ENCODE measurements at places on chromosomes 3 and 15. TPM values are rescaled to one million over a fixed set of nuclear protein-coding genes. Genes with fewer than 3 reads are reported as not detected.

GRCh38 chr3:150743508-150743907 is 19.5 kb downstream of the SIAH2 start:
- no peak for DNase-seq

The SLC24A5 gene
- polyA plus RNA-seq = 0.65 TPM

GRCh38 chr3:146195030-146195429 is 34.0 kb upstream of the PLOD2 start:
- DNase-seq = no peak

The RTP1 gene
- polyA plus RNA-seq = not detected

DNA sequence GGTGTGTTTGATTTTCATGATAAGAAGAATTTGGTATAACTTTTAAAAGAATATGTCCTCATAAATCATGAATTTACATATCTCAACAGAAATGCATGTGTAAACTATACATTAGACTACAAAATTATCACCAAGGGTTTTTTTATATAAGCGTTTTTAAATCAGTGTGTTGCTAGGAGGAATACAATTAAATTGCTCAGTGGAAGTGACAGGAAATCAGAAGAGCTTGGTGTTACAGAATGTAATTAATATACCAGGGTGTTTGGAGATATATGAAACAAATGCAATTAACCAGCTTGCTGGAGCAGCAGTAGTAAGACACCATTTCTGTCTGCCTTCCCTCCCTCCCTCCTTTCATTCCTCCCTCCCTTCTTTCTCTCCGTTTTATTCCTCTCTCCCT is 2.4 kb downstream of the ROBO2 start:
- no peak for DNase-seq

DNA sequence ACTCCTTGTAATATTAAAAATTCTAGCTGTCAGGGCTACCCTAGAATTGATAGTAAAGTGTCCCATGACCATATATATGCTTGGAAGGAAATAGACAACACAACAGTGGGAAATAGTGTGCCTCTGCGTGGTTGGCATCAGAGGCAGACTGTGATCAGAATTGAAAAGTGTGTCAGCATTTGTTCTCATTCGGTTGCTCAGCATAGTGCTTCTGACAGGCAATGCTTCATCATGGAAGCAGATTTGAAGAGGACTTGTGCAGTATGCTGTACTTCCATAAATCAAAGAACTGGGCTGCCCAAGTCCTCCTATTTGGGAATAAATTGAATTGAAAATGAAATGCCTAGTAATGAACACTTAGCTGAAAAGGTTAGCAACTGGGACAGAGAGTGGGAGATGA is 435.7 kb downstream of the DIPK2A start:
- no peak for DNase-seq

- no peak for DNase-seq
These were observed 92.3 kb downstream of the TMEM212 start for GRCh38 chr3:171935261-171936123.

DNA sequence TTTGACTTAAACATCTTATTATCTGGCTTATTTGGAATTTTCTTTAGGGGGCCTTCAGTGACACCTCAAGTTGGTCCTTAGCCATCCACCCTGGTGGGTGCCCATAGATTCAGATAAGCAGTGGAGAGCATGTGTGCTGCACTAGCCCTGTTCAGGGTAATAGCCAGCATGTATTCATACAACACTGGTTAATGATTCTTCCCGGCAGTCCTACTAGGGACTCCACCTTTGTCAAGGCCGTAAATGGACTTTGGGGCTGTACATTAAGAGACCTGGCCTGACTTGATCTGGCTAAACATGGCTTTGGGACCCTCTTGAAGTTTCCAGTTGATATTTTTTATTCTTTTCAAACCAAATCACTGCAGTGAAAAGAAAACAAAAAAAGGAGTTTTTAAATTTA is 125.8 kb downstream of the PTPRG start:
- DNase-seq = no peak

Data from left lung (tissue), 14 donors.